ENCODE measurements at places on chromosomes 13 and 19.

- DNase-seq = no peak
Observed at GRCh38 chr13:37453246-37453645, 145.3 kb downstream of the POSTN start.

- no peak for DNase-seq
Observed at GRCh38 chr13:98813993-98814392, 61.5 kb upstream of the SLC15A1 start.

GRCh38 chr19:37991176-37991835, 84.3 kb downstream of the SIPA1L3 start:
- DNase-seq = no peak

DNA sequence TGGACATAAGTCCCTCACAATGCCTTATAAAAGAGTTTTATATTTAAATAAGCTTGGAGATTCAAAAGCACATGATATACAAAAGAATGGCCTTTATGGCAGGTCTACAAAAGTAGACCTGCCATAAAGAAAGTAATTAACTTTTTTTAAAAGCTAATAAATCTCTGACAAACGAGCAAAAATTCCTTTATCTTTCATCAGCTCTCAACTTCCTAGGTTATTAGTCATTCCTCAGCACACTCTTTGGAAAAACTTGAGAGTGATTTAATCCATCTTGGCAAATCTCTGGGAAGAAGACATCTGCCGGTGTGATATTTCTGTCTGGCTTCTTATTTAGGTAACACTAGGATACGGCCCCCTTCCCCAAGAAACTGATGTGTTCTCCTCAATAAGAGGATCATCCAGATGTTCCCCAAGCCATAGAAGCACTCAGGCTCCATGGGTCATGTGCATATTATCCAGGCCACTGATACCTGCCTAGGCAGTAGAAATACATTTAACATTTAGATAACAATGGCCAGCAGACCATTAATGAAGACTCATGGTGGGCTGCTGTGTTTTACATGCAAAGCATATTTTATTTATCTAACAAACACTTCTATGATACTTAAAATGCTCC, 372.7 kb downstream of the LIG4 start:
- no peak for DNase-seq

GRCh38 chr13:26378116-26378515, 124.2 kb downstream of the CDK8 start:
- no peak for DNase-seq

GRCh38 chr19:48239582-48240141, 16.1 kb downstream of the CARD8 start:
- no peak for DNase-seq
